ENCODE measurements at places on chromosomes 7 and 10.

DNA sequence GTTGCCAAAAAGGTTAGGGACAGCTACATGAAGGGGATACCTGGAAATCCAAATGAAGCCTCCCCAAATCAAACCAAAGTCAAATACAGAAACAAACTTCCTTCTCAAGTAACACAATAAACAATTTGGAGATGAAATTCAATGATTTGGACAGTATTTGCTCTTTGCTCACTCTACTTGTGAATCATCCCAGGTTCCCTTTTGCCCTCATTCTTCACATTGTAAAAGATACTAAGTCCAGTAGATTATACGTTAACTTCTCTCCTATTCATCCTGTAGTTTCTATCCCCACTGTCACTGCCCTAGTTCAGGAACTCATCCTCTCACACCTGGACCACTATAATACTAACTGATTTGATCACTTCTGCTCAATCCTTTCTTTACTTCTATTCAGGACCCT, 28.3 kb downstream of the FZD1 start:
- DNase-seq: no peak

- no peak for DNase-seq
These were observed 695.8 kb downstream of the TYW1 start for GRCh38 chr7:67692425-67692824.

DNA sequence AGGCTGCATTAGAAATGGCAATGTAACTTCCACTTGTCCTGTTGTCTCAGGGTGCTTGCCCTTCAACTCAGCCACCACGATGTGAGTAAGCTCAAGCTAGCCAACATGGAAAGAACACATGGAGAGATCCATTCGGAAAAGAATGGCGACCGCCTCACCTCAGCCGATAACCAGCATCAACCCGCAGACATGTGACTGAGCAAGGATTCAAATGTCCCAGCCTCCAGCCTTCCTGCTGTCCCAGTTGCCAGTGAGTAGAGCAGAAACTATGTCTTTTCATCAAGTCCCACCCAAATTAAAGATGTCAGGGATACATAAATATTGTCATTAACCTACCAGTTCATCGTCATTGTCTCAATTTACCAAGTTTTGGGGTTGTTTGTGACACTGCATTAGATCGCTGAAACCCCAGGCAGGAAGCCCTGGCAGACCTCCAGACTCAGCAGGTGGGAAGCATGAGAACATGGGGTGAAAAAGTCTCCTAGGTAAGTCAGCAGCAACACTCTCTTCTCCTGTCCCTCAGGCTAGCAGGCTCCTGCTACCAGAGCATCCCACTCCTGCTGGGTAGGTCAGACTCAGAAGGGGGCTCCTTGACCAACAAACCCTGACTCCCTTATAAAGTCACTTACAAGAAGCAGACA, 67.0 kb downstream of the OSBPL3 start:
- DNase-seq: no peak

- no peak for DNase-seq
These were observed 507 bp downstream of the CCDC201 start for GRCh38 chr7:45872116-45873034.

- no peak for DNase-seq
These were observed 18.5 kb downstream of the LIPA start for GRCh38 chr10:89233033-89233432.

GRCh38 chr7:92246360-92247101, 757 bp downstream of the ANKIB1 start:
- peak; percentile 5 for DNase-seq

DNA sequence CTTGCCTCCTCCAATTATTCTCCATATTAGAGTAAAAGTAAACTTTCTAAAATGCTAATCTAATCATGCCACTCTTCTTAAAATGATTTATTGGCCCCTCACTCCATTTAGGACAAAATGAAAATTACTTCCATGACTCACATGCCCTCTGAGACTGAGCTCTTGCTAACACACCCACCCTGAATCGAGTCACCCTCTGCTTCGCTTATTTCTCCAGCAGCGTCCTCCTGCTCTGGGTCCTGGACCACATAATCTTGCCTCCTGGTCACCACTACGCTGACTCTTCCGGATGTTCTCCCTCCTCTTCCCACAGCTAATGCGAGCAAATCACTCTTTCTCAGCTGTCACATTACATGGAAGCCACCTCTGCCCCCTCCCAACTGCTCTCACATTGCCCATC, 384.0 kb upstream of the FZD8 start:
- DNase-seq: no peak

DNA sequence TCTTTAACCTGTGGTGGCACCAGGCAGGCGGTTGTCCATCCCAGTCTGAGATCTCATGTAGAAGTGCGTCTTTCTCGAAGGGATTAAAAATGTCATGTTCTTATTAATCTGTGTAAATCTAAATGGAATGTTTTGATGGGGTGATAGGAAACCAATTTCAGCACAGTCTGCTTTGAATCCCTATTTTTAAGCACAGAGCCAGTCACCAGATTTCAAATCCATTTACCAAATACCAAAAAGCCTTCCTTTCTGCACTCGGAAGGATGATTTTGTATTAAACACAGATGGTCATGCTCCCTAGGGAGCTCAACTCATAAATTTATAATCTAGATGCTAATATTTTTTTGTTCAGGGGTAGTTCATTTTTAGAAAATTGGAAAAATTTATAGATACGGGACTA, 160.6 kb upstream of the AOAH start:
- DNase-seq: no peak

GRCh38 chr7:80787721-80788120, 131.1 kb downstream of the SEMA3C start:
- DNase-seq: no peak

- DNase-seq: no peak
These were observed 12.8 kb downstream of the ZMIZ2 start for GRCh38 chr7:44761207-44762161.

DNA sequence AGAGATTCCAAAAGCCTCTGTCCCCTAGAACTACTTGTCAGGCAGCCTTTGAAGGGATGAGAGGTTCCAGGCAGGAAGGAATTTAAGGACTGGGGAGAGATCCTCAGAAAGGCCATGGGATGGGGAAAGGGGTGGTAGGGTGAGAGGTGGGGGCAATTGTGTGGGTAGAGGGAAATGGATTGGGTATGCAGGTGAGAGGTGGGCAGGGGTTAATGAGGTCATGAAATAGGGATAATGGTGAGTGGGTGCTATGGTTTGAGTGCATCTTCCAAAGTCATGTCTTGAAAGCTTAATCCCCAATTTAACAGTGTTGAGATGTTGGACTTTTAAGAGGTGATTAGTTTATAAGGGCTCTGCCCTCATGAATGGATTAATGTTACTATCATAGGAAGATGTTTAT, 383.5 kb downstream of the PLXNA4 start:
- no peak for DNase-seq

DNA sequence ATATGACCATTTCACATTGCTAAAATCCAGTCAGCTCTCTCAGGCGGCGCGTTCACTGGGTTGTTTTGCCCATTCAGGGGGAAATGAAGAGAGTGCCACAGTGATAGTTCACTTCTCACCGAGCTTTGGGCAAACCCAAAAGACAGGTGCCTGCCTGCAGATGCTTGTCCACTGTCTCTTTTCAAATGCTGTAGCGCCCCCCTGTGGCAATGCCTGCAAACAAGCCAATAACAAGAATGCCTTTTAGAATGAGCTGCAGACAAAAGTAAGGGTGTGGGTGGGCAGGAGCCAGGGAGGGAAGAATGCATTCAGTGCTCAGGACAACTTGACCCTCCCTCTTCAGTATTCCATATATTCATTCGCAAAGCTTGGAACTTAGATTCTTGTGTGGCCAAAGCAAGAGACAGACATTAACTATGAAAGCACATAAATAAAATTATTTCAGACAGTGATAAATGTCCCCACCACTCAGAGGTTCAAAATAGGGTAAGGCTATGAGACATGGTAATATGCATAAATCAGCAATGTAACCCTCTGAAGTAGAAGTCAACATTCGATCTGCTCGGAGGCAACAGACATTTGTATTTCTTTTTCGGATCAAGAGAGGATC, 86.9 kb downstream of the JAZF1 start:
- no peak for DNase-seq
